Activated CD4-positive, alpha-beta memory T cell treated with anti-CD3 and anti-CD28 coated beads, Interleukin-2, amount 10 ng/mL, durations not matched to agents 7 days and 5 days (primary cell): ENCODE measurements at places on chromosomes 6 and 20.

GRCh38 chr20:50213531-50214106, 23.0 kb downstream of the CEBPB start:
- no peak for DNase-seq

GRCh38 chr6:157455731-157456523, 74.9 kb downstream of the ZDHHC14 start:
- no peak for DNase-seq

- DNase-seq, result no peak
These were observed 36.7 kb upstream of the RIPOR2 start for GRCh38 chr6:24972311-24972958.

DNA sequence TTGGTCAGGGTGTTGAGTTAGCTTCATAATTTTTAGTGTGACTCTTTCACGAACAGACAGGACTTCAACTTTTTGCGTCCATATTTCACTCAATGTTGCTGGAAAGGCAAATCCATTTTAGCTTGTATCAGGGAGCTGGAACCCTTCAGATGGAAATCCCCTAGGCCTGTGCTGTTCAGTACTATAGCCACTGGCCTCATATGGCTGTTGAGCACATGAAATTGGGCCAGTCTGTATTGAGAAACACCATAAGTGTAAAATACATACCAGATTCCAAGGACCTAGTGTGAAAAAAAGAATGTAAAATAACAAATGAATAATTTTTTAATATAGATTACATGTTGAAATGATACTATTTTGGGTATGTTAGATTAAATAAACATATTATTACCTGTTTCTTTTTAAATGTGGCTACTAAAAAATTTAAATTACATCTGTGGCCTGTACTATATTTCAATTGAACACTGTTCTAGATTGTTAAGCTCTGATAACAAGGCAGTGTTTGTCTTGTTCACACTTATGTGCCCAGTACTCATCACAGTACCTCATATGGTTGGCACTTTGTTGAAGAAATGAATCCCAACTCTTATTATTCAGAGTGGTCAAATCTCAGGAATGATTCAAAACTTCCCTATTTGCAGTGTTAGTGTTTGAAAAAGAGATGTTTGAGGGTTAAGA, 34.3 kb downstream of the CTNNBL1 start:
- no peak for DNase-seq

GRCh38 chr6:135043364-135043763, 11.3 kb downstream of the HBS1L start:
- DNase-seq, result no peak

GRCh38 chr20:945841-946240, 29.7 kb upstream of the ANGPT4 start:
- DNase-seq, result no peak

DNA sequence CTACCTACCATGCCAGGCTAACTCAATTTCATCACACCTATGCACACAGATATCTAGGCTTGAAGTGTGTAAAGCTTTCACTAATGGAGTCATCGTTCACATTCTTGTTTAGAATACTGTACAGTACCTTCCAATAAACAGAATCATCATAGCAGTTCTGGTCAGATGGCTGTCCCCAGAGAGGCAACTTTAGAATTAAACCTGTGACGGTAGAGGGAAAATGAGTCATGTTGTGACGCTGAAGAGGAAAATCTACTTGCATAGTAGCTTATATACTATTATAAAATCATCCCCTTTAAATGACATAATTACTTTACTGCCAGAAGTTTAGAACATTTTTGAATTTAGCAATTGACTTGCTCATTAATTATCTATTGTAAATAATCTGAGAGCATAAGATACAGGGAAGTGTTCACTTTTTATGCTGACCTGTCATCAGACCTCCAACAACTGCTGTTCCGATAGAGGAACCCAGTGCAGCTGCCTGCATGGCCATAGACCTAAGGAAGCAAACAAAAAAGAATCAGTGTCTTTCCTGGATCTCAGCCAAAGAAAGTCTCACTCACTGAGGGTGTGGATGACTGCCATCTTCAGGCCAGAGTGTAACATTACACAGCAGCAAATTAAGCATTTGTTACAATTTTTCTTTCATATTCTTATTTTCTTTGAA, 29.8 kb downstream of the RHAG start:
- peak; percentile 17 for DNase-seq

GRCh38 chr20:50586531-50587232, 76.5 kb downstream of the PTPN1 start:
- no peak for DNase-seq

GRCh38 chr6:113846577-113846976, 10.6 kb upstream of the MARCKS start:
- no peak for DNase-seq

- no peak for DNase-seq
These were observed 95.5 kb upstream of the AGPAT4 start for GRCh38 chr6:161369339-161369738.

GRCh38 chr6:140915551-140915950, 1217.2 kb upstream of the GJE1 start:
- DNase-seq, result no peak

GRCh38 chr20:50613438-50614169, 77.7 kb downstream of the RIPOR3 start:
- no peak for DNase-seq

DNA sequence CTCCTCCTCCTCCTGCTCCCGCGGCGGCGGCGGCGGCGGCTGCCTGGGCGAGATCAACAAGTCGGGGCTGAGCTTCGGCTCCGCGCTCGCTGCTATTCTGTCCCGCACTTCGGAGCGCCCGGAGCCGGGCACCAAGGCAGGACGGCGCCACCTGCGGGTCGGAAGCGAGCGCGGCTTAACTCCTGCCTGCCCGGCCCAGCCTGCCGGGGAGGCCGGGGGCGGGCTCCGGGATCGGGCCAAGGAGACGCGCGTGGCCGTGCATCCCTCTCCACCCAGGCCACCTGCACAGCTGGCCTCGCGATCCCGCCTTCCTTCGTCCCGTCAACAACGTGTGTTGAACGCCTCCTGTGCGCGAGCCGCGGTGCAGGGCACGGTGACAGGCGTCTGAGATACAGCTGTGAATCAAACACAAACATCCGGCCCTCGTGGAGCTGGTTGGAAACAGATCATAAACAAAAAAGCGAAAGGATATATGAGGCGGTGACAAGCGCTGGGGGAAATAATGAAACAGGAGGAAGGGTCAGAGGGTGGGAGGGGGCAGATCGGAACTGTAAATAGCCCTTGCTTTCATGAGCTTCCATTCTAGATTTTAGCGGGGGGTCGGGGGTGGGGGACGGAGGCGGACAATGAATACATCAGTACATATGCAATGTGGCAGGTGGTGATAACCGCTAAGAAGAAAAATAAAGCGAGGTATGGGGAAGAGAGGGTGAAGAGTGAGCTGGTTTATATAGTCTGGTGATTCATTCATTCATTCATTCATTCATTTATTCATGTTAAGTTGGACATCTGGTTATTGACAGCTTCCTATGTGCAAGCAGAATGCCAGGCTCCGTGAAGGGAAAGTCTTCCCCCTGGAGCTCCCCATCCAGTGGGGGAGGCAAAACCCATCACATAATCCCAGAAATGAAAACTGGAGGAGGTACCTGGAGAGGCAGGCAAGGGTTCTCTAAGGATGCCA, 2.0 kb upstream of the KCNB1 start:
- peak; percentile 73 for DNase-seq

DNA sequence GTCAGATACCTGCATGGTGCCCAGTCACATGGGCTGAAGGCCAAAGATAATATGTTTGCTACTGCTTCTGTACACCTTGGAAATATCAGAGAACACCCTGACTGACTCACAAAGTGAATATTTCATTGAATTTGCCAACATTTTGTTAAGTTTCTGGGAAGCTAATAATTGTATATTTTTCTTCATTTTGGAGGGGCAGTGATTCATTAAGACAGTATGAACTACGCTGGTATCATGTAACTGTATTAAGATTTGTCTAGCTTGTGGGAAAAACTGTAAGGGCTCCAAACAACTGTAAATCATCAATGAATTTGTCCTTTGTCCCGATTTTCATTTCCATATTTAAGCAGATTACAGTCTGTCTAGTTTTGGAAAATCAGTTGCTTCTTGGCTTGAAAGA, 102.3 kb upstream of the CCN2 start:
- no peak for DNase-seq

DNA sequence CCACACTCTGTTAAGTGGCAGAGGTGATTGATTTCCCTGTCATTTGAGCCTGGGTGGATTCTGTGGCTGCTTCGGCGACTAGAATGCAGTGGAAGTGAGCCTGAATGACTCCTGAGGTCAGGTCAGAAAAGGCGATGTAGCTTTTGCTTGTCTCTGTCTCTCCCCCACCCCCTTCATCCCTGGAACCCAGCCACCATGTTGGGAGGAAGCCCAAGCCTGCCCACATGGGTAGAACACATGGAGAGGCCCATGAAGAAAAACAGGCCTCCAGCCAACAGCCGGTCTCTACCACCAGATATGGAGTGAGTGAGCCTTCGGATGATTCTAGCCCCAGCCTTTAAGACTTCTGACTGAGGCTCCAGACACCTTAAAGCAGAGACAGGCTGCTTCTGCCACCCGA, 181.0 kb downstream of the TFAP2C start:
- no peak for DNase-seq
